GM23338 (cell line): ENCODE measurements at places on chromosomes 3 and 15. TPM values are rescaled to one million over a fixed set of nuclear protein-coding genes. Genes with fewer than 3 reads are reported as not detected.
A peak's percentile ranks its signal among the peaks of the same experiment; 100 is the strongest.

- H3K27ac ChIP-seq: peak overlapping the region; percentile 86; the same call in 1 of the 2 replicates
- no peaks in the 10 kb centered on the region for H3K27me3 ChIP-seq
- no peak overlapping the region for H3K4me3 ChIP-seq
- peaks cover 44% of the 10 kb centered on the region for H3K4me1 ChIP-seq
- no peak for DNase-seq
Observed at GRCh38 chr15:77497942-77498361, 77.3 kb downstream of the HMG20A start.

DNA sequence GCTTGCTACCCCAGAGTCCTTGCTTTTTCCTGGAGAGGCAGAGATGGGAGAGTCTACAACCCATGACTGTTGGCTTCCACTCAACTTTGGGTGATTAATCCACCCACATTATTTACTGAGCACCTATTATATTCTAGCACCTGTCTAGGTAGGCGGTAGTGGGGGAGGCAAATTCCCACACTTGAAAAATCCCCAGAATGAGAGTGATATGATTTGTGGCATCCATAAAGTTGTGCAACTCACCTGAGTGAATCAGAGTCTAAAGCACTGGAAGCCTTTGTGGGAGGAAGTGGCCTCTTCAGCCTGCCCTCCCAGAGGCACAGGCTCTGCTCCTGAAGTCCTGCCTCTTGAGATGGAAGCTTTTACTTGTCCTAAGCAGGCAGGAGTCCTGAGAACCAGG is 40.4 kb upstream of the CTNNB1 start:
- H3K4me1 ChIP-seq: peaks cover 11% of the 10 kb centered on the region
- no peak overlapping the region for H3K4me3 ChIP-seq
- no peaks in the 10 kb centered on the region for H3K27me3 ChIP-seq
- DNase-seq: no peak

- no peak for DNase-seq
- no peaks in the 10 kb centered on the region for H3K4me1 ChIP-seq
- H3K4me3 ChIP-seq: no peak overlapping the region
- no peak overlapping the region for H3K27ac ChIP-seq
Observed at GRCh38 chr15:80441714-80442113, 37.5 kb downstream of the ARNT2 start.

DNA sequence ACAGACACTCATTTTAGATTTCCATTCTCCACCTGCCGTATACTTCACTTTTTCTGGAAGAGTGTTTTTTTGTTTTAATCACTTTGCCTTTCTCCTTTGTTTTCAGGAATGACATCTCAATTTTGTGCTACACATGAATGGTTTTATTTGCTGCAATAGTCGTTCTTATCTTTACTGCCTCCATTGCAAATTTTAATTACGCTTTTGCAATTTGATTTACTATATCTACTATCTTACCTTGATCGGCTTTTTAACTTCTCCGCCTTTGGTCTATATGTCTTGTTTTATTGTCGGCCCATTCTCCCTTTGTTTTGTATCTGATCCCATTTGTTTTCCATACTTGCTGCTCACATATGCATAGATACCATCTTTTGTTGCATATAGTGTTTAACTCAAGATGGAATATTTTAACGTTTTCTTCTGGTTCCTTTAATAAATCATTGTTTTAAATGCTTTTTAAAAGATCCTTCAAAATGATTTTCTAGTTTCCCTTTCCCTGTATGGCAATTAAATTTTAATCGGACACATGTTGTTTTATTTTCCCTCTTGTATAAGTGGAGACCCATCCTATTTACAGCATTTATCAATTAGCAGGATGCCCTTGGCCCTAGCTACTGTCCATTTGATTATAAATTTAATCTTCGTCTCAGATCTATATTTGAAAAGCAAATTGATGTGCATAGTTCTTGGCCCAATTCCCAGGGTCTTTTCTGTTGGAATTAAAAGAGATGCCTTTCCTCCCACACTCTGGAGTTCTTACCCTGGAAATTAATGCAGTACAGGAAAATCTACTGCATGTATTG is 97.2 kb upstream of the CNTN4 start:
- no peak for DNase-seq
- H3K27ac ChIP-seq: no peak overlapping the region
- no peaks in the 10 kb centered on the region; the same call in 1 of the 2 replicates for H3K36me3 ChIP-seq
- H3K27me3 ChIP-seq: no peaks in the 10 kb centered on the region
- no peak overlapping the region for H3K4me3 ChIP-seq

GRCh38 chr3:64301476-64301875 is 76.2 kb upstream of the PRICKLE2 start:
- 0 out of 2 replicates have a peak, but pooled peaks cover 3% of the 10 kb centered on the region for H3K36me3 ChIP-seq
- no peak for DNase-seq
- no peak overlapping the region for H3K4me3 ChIP-seq
- no peaks in the 10 kb centered on the region for H3K27me3 ChIP-seq
- no peak overlapping the region for H3K27ac ChIP-seq

GRCh38 chr3:140091143-140091542 is 156.2 kb downstream of the CLSTN2 start:
- H3K27ac ChIP-seq: no peak overlapping the region
- no peaks in the 10 kb centered on the region for H3K4me1 ChIP-seq
- no peak overlapping the region for H3K4me3 ChIP-seq
- H3K27me3 ChIP-seq: no peaks in the 10 kb centered on the region
- peaks cover 8% of the 10 kb centered on the region; the same call in 1 of the 2 replicates for H3K36me3 ChIP-seq
- no peak for DNase-seq

- peak; percentile 75 for DNase-seq
- H3K27ac ChIP-seq: no peak overlapping the region
- no peaks in the 10 kb centered on the region for H3K36me3 ChIP-seq
- H3K4me1 ChIP-seq: no peaks in the 10 kb centered on the region
- H3K27me3 ChIP-seq: no peaks in the 10 kb centered on the region
- H3K4me3 ChIP-seq: no peak overlapping the region
Observed at GRCh38 chr3:103991461-103992115, 1375.1 kb upstream of the ALCAM start.

DNA sequence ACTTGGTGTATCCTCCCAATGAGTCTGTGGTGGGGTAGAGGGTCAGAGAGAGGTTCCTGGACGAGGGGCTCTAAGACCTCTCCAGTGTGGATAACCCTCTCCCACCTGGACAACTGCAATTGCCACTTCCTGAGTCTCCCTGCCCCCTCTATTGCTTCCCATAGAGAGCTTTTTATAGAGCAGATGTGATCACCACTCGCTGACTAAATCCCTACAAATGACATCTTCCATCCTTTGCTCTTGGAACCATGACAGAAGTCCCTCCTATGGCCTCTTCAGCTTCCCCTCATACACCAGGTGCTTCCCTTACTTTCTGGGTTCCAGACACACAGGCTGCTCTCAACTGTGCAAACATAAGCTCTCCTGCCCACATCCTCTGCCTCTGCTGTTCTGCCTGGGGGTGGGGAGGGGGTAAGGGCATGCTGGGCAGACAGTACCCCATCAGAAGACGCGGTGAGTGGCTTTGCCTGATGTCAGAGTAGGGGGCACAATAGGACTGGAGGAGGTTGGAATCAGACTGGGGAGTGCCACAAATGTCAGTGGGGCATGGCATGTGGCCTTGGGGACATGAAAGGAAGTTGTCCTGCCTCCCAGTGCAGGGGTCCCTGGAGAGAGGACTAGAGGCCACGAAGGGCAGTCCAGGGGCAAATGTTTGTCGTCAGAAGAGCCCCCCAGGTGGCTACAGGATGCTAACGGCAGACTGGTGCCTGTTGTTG is 15.2 kb downstream of the ITIH3 start:
- no peaks in the 10 kb centered on the region for H3K36me3 ChIP-seq
- no peak overlapping the region for H3K27ac ChIP-seq
- H3K27me3 ChIP-seq: no peaks in the 10 kb centered on the region
- DNase-seq: no peak

GRCh38 chr3:173901649-173902048 is 504.1 kb downstream of the NLGN1 start:
- no peak overlapping the region for H3K4me3 ChIP-seq
- no peaks in the 10 kb centered on the region for H3K36me3 ChIP-seq
- H3K27me3 ChIP-seq: no peaks in the 10 kb centered on the region

GRCh38 chr3:171790574-171790897 is 19.7 kb downstream of the PLD1 start:
- no peaks in the 10 kb centered on the region for H3K27me3 ChIP-seq
- DNase-seq: no peak
- H3K4me1 ChIP-seq: peaks cover 7% of the 10 kb centered on the region; the same call in 1 of the 2 replicates
- no peak overlapping the region for H3K4me3 ChIP-seq

DNA sequence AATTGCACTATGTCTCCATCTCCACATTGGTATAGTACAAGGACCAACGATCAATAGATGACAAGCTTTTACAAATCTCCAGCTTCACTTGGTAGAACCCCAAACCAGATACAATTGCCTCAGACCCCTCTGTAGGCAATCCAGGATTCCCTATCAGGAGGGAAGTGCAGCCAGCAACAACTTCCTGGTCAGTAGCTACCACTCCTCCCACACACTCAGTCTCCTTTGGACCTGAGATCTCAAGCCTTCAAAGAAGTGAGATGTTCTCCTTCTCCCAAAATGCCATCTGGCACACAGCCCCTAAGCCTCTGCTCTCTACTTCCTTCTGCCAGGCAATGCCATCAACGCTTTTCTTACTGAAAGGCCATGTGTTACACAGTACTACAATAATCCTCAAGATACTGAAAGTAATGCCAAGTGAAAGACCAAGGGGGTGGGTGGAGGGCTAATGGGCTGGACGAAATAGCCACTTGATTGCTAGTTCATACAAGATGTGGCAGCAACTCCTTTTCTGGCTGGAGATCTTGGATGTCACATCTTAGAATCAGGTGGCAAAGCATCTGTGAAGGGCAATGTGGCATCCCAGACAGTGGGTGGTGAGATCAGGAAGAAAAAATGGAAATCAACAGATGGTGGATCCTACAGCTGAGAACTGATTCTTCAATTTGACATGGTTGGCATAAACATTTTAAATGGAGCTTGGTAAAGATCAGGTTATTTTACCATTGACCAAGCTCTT is 75.3 kb upstream of the ACP3 start:
- no peaks in the 10 kb centered on the region; the same call in 1 of the 2 replicates for H3K4me1 ChIP-seq
- H3K36me3 ChIP-seq: no peaks in the 10 kb centered on the region
- DNase-seq: no peak
- no peak overlapping the region for H3K27ac ChIP-seq
- no peaks in the 10 kb centered on the region for H3K27me3 ChIP-seq
- no peak overlapping the region for H3K4me3 ChIP-seq

DNA sequence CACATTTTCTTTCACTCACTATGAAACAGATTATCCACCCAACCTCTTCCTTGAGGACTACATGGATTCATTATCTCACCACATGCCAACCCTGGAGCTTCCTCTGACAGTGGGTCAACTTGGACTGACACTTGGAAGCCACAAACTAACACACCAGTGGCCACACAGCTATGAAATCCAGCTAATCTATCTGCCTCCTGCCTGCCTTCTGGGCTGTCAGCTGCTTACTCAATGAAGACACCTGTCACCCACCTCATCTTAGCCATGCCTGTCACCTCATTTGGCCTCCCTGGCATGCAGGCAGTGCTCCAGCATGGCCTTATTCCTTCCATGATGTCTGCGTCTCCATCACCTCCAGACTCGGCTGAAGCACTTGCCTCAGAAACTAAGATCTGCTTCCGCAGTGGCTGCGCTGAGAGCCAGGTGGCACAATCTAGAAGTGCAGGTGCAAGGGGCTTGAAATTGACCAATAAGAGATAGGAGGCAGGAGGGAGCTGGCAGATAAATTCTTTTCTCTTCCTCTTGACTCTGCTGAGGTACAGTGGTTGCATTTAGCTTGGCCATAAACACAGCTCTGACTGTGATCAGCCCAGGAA is 105.2 kb upstream of the RNF7 start:
- no peaks in the 10 kb centered on the region for H3K27me3 ChIP-seq
- H3K27ac ChIP-seq: no peak overlapping the region
- no peaks in the 10 kb centered on the region for H3K36me3 ChIP-seq
- DNase-seq: peak; percentile 73
- H3K4me1 ChIP-seq: no peaks in the 10 kb centered on the region
- no peak overlapping the region for H3K4me3 ChIP-seq

Gene NR1I2
- 3.9 and 4.4 TPM in 2 replicates for total RNA-seq

Gene PGBD4
- total RNA-seq: 0.39 and 0.66 TPM in 2 replicates

Gene SUSD5
- 3.6 and 4.3 TPM in 2 replicates for total RNA-seq

Gene TRIM59
- 46.2 and 49.4 TPM in 2 replicates for total RNA-seq
